ENCODE measurements at places on chromosomes 13 and 19. TPM values are rescaled to one million over a fixed set of nuclear protein-coding genes. Genes with fewer than 3 reads are reported as not detected.
A peak's percentile ranks its signal among the peaks of the same experiment; 100 is the strongest.

GRCh38 chr19:41569481-41570150 is 6.3 kb upstream of the CEACAM21 start:
- no peaks in the 10 kb centered on the region for H3K36me3 ChIP-seq
- no peaks in the 10 kb centered on the region for H3K27me3 ChIP-seq
- H3K27ac ChIP-seq = no peak overlapping the region
- H3K4me3 ChIP-seq = no peak overlapping the region
- H3K4me1 ChIP-seq = no peaks in the 10 kb centered on the region

UTP14C gene
- 25.3 TPM for total RNA-seq

DNA sequence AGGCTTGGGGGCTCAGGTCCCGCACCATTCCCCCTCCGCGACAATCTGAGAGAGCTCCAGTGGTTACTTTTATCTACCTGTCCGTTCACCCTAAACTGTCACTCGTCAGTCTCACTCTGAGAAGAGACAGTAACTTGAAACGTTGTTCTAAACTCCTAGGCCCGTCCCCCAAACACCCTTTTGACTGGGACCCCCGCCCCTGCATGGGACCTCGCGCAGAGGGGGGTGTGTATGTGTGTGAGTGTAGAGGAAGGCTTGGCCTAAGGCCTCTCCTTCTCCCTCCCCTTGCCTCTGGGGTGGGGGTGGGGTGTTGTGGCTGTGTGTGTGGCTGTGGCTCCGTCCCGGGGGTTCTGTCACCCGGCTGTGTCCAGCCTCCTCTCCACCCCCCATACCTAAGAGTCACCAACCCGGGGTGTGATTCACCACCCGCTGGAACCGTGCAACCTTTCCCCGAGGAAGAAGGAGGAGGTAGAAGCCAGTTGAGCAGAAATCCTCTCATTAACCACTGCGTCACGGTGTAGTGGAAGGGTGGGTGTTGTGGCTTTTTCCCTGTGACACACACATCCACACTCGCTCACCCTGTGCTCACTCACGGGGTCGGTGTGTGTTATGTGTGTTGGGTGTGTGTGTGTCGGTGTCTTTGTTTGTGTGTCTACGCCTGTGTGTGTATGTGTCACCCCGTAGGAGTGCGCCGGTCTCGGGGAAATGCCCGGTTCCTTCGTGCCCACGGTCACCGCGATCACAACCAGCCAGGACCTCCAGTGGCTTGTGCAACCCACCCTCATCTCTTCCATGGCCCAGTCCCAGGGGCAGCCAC is 2.4 kb downstream of the FOSB start:
- peaks cover 27% of the 10 kb centered on the region for H3K27me3 ChIP-seq
- no peak for DNase-seq
- H3K36me3 ChIP-seq = peaks cover 2% of the 10 kb centered on the region

DNA sequence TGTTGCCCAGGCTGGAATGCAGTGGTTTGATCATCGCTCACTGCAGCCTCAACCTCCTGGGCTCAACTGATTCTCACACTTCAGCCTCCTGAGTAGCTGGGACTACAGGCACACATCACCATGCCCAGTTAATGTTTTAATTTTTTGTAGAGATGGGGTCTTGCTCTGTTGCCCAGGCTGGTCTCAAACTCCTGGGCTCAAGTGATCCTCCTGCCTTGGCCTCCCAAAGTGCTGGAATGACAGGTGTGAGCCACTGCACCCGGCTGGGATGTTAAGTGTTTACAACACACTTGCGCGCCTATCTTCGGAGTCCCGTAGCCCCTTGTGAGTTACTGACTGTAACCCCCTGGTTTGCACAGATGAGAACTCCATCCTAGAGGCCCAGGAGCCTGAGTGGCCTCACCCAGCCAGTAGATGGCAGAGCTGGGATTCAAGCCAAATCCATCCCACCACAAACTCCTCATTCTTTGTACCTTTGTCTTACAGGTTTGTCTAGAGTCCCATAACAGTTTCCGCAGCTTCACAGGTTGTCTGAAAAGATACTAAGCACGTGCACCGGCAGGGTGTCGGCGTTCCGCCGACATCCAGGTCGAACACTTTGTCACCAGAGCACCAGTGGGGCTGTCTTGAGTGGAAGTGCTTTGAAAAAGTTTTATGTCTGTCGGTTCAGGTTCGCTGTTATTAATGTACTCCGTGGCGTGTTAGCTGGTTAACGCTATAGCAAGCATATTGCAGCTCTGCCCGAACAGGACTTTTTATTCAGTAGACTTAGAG is 14.7 kb downstream of the MAG start:
- no peak for DNase-seq
- H3K27ac ChIP-seq = peak overlapping the region; percentile 85
- H3K36me3 ChIP-seq = no peaks in the 10 kb centered on the region

HCST gene
- total RNA-seq = 1.4 TPM

KLK14 gene
- 0.99 TPM for total RNA-seq

PRODH2 gene
- not detected for total RNA-seq

DNA sequence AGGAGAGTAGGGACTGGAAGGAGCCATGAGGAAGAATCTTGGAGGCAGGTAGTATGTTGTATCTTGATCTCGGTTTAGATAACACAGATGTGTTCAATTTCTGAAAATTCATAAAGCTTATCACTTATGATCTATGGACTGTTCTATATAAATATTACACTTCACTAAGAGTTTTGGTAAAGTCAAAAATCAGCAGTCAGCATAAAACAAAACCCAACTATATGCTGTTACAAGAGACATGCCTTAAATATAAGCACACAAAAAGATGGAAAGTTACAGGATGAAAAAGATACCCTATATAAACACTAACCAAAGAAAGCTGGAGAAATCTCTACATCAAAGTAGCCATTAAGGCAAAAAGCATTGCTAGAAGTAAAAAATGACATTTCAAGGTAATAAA is 4.5 kb upstream of the KASH5 start:
- peaks cover 3% of the 10 kb centered on the region for H3K27me3 ChIP-seq
- H3K4me1 ChIP-seq = no peaks in the 10 kb centered on the region
- no peak overlapping the region for H3K27ac ChIP-seq
- no peak overlapping the region for H3K4me3 ChIP-seq
- H3K36me3 ChIP-seq = peaks cover 5% of the 10 kb centered on the region

HSH2D gene
- 0.38 TPM for total RNA-seq

ZNF66 gene
- total RNA-seq = 15.6 TPM
